HCT116 (cell line): ENCODE measurements at places on chromosomes 7 and 10. TPM values are rescaled to one million over a fixed set of nuclear protein-coding genes. Genes with fewer than 3 reads are reported as not detected.

DNA sequence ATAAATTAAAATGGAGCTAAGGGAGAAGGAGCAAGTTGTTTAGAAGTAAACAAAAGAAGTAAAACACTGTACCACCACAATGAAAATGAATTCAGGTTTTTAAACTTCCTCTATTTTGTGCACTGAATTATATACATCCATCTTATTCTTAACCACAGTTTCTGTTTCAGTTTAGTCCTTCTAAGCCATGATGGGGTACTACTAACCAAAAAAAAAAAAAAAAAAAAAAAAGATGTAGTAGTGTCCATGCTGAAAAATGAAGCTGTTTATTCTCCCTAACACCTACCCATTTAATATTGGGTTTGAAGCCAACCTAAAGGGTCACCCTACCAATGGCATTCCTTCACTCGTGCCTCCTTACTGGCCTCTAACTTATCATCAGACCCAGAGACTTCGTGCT, 3.4 kb upstream of the BMPR1A start:
- H3K4me1 ChIP-seq, result peaks cover 11% of the 10 kb centered on the region
- no peak overlapping the region for H3K4me3 ChIP-seq
- no peak overlapping the region for H3K27ac ChIP-seq
- no peaks in the 10 kb centered on the region for H3K36me3 ChIP-seq

DNA sequence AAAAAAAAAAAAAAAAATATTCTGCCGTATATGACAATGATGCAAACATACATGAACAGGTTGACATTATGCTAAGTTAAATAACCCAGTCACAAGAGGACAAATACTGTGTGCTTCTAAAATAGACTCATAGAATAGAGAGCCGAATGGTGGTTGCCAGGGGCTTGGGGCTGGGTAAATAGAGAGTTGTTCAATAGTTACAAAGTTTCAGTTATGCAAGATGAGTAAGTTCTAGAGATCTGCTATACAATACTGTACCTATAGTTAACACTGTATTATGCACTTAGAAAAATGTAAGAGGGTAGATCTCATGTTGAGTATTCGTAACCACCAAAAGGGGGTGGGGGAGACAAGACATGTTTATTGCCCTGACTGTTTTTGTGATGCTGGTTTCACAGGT, 77.1 kb upstream of the GNAI1 start:
- no peak overlapping the region for H3K27ac ChIP-seq
- no peak overlapping the region for H3K4me3 ChIP-seq
- no peak for DNase-seq
- H3K36me3 ChIP-seq, result no peaks in the 10 kb centered on the region

DNA sequence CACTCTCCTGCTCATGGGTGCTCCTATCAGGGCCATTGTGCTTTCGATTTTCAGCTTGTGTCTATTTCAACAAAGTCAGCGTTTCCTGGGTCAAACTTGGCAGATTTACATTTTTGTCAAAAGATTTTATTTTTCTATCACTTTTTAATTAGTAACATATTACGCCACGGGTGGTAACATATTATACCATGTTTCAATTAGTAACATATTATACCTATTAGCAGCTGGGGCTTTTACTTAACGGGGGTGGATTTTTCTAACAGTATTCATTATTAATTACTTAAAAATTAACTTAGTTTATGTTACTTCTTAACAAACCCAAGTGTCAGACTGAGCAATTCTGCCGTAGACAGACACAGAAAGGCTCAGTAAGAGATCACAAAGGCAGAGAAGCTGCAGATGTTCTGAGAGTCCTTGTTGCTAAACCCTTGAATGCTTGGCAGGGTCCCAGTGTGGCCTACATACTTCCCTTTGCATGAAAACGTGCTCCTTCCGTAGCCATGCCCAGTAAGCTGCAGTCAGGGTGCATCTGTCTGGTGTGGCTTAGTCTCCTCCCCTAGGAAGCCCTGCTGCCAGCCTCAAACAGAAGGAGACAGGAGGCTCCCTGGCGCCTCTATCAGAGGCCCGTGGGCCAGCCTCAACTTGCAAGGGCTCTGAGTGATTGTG, 263.1 kb upstream of the CXCL12 start:
- H3K36me3 ChIP-seq, result no peaks in the 10 kb centered on the region
- no peak for DNase-seq
- H3K27me3 ChIP-seq, result no peaks in the 10 kb centered on the region

DNA sequence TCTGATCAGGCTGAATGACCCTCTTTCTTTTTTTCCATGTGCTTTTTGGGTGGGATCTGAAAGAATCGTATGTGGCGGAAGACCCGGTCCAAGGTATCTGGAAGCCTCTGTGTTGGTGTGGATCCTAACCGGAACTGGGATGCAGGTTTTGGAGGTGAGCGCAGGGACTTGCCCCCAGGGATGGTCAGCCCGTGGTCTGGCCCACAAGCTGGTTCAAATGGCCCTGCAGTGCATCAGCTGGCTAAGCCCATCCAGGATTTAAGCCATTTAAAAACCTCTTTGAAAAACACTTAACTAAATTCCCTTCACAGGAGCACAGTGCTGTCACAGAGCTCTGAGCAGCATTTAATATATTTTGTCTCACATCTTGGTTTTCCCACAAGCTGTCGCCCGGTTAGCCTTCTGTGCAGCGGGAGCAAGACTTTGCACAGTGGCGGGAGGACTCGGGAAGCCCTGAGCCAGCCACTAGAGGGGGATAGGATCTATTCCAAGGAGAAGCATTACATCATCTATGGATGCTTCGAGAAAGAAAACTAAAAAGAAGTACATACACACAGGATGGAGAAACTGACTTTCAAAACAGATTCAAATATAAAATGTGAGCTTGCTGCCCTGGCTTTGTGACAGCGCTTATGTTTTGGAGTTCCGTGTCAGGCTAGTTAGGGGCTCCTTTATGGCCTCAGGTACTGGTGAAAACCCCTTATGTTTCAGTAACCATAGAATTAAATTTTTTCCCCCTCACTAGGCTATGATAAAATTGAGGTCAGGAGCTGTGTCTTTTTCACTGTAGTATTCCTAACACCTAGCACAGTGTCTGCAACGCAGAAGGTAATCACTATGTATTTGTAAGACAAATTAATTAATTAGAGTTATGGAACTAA, 11.3 kb downstream of the CPA2 start:
- H3K4me3 ChIP-seq, result no peak overlapping the region
- H3K36me3 ChIP-seq, result no peaks in the 10 kb centered on the region
- DNase-seq, result peak; percentile 44
- no peaks in the 10 kb centered on the region for H3K27me3 ChIP-seq
- H3K27ac ChIP-seq, result no peak overlapping the region

DNA sequence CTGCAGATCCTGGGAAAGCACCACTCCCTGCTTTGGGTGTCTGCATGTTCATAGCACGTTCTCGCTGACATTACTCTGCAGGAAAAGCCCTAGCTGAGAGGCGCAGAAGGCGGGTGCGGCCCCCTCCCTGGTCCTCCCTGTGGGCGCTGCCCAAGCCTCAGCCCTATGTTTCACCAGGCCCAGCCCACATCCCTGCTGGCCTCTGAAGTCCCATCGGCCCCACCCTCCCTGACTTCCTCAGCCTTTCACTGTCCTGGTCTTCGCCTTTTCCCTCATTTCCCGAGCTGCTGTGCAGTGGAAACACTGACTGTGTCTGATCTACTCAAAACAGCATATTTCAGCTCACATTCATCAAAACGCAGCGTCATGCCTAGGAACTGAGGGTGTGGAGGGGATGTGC, 36.3 kb upstream of the DIP2C start:
- no peaks in the 10 kb centered on the region; the same call in 1 of the 2 replicates for H3K27me3 ChIP-seq
- no peak overlapping the region for H3K27ac ChIP-seq
- H3K36me3 ChIP-seq, result no peaks in the 10 kb centered on the region

DNA sequence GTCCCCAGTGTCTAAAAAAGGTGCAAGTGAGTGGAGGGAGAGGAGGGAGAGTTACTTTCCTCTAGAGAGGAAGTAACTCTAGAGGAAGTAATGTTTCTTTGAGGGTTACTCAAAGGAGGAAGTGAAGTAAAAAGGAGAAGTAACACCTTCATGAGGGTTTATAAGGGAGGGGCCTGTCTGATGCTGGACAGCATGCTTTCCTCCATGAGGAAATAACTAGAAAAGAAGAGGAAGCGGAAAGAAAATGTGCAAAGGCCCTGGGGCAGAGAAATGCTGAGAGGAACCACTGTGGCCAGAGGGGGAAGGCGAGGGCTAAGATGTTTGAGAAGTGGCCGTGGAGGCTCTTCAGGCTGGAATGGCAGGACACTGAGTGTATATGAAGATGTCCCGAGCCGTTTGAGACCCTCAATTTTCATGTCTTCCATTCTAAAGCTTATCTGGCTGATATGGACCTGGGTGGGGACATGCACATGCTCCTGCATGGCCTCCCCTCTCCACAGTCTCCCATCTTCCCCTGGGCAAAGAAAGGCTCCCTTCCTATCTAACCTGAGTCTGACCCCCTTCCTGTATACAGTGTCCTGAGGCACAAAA, 3.4 kb upstream of the SLC18A2 start:
- H3K36me3 ChIP-seq, result no peaks in the 10 kb centered on the region
- DNase-seq, result no peak
- no peaks in the 10 kb centered on the region for H3K4me1 ChIP-seq

DNA sequence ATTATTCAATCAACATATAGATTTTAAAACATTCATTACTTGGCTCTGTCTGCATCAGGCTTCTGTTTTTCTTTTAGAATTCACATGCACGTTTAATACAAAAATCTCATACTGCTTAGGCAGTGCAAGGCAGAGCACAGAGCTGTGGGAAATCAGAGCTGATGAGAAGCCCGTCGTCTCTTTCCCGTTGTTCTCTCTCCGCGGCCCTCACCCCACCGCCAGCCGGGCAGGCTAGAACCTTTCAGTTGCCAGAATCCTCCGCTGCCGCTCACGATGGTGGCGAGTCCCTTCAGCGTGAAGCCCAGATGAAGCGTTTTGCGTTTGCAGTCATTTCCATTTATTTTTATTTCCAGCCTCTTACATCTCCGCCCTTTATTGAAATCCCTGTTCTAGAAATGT, 648.2 kb downstream of the SDK1 start:
- no peak overlapping the region for H3K4me3 ChIP-seq
- H3K27ac ChIP-seq, result no peak overlapping the region
- H3K27me3 ChIP-seq, result peaks cover 5% of the 10 kb centered on the region
- no peaks in the 10 kb centered on the region for H3K4me1 ChIP-seq
- DNase-seq, result no peak
- no peaks in the 10 kb centered on the region for H3K36me3 ChIP-seq

GRCh38 chr10:74081192-74081803, 69.3 kb downstream of the AP3M1 start:
- peak; percentile 43 for DNase-seq
- H3K4me1 ChIP-seq, result peaks cover 48% of the 10 kb centered on the region
- no peaks in the 10 kb centered on the region for H3K27me3 ChIP-seq
- H3K36me3 ChIP-seq, result peaks cover 11% of the 10 kb centered on the region; the same call in 1 of the 2 replicates
- H3K4me3 ChIP-seq, result no peak overlapping the region

- H3K27me3 ChIP-seq, result no peaks in the 10 kb centered on the region
- no peaks in the 10 kb centered on the region for H3K36me3 ChIP-seq
- H3K4me3 ChIP-seq, result no peak overlapping the region
- H3K27ac ChIP-seq, result no peak overlapping the region
Observed at GRCh38 chr10:16765509-16766375, 51.5 kb downstream of the RSU1 start.

DNA sequence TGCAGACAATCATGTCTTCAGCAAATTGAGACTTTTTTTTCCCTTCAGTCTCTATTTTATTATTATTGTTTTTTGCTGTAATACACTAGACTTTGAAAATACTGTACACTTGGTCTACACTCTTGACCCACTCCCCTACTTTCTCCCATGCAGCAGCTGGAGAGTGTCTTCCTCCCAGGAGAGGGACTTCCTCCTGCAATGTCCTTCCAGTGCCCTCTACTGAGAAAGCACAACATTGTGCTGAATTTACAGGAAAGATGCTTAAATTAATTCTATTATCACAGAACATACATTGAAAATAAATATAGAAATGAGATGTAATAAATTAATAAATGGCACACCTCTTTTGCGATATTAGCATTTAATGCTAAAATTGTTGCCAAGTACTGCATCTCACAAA, 411.3 kb downstream of the CCSER2 start:
- no peaks in the 10 kb centered on the region for H3K36me3 ChIP-seq
- H3K4me3 ChIP-seq, result no peak overlapping the region
- H3K27me3 ChIP-seq, result no peaks in the 10 kb centered on the region

GRCh38 chr10:84075226-84076046, 63.9 kb upstream of the GHITM start:
- no peak overlapping the region for H3K27ac ChIP-seq
- no peak overlapping the region for H3K4me3 ChIP-seq
- no peaks in the 10 kb centered on the region for H3K36me3 ChIP-seq

GRCh38 chr7:140732416-140732815, 35.9 kb downstream of the NDUFB2 start:
- H3K4me1 ChIP-seq, result no peaks in the 10 kb centered on the region
- H3K4me3 ChIP-seq, result no peak overlapping the region
- no peaks in the 10 kb centered on the region for H3K36me3 ChIP-seq
- H3K27ac ChIP-seq, result no peak overlapping the region
- no peaks in the 10 kb centered on the region for H3K27me3 ChIP-seq

DNA sequence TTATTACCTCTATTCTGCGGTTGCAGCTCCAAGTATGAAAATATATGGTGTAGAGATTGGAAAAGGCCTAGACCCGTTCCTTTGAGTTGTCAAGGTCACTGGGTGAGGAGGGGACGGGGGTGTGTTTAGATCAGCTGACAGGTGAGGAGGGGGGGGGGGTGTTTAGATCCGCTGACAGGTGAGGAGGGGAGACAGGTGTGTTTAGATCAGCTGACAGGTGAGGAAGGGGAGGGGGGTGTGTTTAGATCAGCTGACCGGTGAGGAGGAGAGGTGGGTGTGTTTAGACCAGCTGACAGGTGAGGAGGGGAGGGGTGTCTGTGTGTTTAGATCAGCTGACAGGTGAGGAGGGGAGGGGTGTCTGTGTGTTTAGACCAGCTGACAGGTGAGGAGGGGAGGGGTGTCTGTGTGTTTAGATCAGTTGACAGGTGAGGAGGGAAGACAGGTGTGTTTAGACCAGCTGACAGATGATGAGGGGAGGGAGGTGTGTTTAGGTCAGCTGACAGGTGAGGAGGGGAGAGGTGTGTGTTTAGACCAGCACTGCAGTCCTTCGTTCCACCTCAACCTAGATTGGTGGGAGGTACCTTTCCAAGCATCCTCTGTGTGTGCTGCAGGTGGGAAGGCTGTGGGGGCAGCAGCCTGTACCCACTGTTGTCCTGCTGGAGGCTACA, 655.0 kb upstream of the ADARB2 start:
- no peaks in the 10 kb centered on the region for H3K4me1 ChIP-seq
- H3K36me3 ChIP-seq, result no peaks in the 10 kb centered on the region
- H3K4me3 ChIP-seq, result no peak overlapping the region
- no peak overlapping the region for H3K27ac ChIP-seq
- DNase-seq, result no peak
- no peaks in the 10 kb centered on the region for H3K27me3 ChIP-seq

- no peaks in the 10 kb centered on the region for H3K27me3 ChIP-seq
- H3K36me3 ChIP-seq, result peaks cover 35% of the 10 kb centered on the region
- no peak for DNase-seq
Observed at GRCh38 chr7:151490456-151491105, 29.1 kb downstream of the RHEB start.

The BICC1 gene
- total RNA-seq, result not detected

The FOXI2 gene
- total RNA-seq, result not detected

The CCDC172 gene
- not detected for total RNA-seq

The SEMA3E gene
- total RNA-seq, result 1.6 TPM

The FAM241B gene
- total RNA-seq, result 18.0 TPM

The HOXA6 gene
- 12.7 TPM for total RNA-seq

The HPSE2 gene
- 0.05 TPM for total RNA-seq
